ENCODE measurements at places on chromosomes 3 and 15.

DNA sequence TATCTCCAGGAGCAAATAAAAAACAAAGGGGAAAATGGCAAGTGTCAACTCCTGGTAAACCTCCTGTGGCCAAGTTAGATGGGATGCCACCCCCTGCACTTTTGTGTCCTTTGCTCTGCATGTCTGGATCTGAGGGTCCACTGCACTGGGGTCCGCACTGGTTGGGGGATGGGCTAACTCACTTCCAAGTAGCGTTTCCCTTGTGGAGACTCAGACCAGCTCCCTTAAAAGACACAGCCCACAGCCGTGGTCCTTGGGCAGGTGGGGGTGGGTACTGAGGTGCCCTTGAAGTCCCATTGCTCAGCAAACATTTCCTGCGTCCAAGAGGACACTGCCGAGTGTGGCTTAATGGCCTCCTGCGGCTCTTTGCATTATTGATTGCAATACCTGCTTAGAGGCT, 188.2 kb downstream of the MEGF11 start:
- DNase-seq, result no peak

- no peak for DNase-seq
Observed at GRCh38 chr3:194673761-194674160, 1.8 kb upstream of the LSG1 start.

DNA sequence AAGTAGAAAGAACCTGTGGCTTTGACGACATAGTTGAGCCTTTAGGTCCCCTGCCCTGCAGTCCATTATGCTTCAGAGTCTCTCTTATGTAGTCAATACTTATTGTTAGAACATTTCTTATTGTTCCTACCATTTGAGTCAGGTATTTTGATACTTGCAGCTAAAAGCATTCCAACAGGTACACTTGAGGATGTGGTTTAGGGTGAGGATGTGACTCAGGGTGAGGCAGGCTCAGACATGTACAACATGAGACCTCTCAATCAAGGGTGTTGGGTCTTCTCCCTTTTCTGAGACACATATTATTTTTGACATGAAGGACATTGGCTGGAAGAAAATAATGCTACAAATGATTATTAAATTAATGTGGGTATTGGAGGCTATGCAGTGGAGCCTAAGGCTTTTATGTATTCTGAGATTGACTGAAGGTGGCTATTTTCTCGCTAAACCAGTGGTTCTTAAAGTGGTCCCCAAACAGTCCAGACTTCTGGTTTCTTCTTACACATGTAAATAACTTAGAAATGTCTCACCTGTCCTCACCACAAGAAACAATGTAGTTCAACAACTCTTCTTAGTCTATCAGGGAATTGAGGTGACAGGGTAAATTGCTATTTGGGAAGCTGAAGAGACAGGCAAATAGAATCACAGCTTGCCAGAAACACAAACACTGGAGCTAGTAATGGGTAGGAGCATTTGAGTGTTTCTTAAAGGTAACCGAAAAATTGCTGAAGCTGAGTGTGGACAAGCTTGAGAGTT, 135.5 kb upstream of the ZPLD1 start:
- DNase-seq, result no peak

GRCh38 chr3:169923831-169924230, 12.5 kb downstream of the SAMD7 start:
- no peak for DNase-seq

GRCh38 chr3:187473778-187474406, 105.7 kb downstream of the RTP4 start:
- DNase-seq, result no peak

DNA sequence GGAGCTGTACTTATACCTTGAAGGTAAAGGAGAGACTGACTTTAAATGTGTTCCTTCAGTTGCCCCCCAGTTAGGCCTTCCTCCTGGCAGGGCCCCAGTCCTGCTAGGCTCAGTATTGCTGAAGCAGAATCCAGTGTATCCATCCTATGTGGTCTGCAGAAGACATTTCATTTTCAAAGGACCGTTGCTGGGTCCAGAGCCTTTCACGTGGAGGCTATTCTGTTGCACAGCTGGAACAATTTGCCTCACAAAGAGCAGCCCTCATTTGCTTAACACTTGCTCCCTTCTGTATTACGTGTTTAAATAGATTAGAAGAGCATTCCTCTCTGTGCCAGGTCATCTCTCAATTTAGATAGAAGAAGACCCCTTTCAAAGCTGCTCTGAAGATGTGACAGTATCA, 78.9 kb upstream of the CFAP20DC start:
- no peak for DNase-seq

- no peak for DNase-seq
Observed at GRCh38 chr15:83199288-83199687, 8.3 kb downstream of the HDGFL3 start.

GRCh38 chr3:150098621-150099020, 127.9 kb upstream of the PFN2 start:
- DNase-seq, result no peak

- DNase-seq, result no peak
Observed at GRCh38 chr3:126965526-126966080, 17.3 kb upstream of the PLXNA1 start.

DNA sequence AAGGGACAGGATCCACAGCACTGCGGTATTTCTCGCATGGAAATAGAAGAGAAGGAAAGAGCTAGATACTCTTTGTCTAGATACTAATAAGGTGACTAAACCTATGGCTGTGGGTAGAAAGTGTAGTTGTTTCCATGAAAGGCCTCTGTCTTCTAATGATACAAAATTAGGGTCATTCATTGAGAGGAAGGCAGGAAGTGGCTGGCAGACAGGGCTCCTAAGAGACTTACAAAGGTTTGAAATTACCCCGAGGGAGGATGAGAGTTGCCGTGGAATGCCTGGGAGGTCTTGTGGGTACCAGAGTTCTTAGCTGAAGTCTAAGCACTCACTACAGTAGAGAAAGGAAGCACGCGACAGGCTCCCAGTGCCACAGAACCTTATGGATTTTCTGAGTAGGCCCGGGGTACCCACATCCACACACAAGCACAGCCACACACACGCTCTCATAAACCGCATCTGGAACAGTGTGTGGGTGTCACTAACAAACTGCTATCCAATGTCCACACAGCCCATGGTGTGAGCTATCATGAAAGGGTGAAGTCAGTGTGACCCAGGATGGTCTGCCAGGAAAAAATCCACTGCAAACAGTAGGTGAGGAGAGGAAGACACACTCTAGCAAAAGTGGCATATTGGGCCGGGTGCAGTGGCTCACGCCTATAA, 221.4 kb downstream of the FAM43A start:
- DNase-seq, result no peak

DNA sequence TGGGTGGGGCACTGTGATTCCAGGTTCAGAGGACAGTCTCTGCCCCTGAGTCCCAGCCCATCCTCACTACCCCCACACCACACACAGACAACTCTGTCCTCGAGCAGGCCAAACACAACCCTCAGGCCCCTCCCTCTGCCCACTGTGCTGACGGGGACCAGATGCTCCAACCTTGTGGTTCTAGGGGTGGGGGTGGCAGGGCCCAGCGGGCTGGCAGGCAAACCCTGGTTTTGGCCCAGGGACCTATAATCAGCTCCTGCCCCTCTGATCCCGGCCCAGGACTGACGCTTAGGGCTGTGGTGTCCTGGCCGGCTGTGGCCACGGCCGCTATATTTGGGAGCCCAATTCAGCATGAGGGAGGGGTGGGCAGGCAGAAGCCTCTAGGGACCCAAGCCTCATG, 5.0 kb upstream of the MYL3 start:
- DNase-seq, result no peak

DNA sequence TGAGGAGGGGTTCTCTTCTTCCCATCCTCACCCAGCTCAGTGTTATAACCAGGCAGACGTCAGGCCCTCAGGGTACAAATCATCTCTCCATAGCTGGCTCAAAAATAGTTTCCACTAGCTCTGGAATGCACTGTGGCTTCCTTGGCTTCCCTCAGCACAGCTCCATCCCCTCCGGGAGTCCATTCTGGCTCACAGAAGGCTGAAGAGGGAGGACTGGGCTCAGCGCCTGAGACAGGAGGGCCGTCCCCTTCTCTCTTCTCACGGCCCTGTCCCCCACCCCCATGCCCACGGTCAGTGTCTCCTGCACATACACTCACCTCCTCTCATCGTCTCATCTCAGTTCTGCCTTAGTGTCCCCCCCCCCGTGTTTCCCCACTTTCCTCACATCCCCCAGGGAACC, 50.1 kb downstream of the UMPS start:
- DNase-seq, result no peak

DNA sequence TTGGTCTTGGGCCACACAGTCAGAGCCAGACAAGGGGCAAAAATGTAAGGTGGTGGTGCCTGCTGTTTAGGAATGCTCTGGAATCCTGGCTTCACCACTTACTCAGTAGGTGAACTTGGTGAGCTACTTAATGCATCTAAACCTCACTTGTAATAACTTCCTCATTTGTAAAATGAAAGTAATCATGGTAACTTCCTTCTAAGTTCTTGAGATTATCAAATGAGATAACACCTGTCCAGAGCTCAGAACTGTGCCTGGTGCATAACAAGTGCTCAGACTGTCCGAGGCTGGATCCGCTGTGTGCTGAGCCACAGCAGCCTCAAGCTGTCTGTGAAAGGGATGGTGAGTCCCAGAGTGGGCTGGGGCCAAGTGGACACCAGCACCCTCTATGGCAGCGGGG, 62.8 kb upstream of the KY start:
- no peak for DNase-seq

- DNase-seq, result no peak
Observed at GRCh38 chr15:48423342-48423741, 92.1 kb downstream of the DUT start.

GRCh38 chr3:72129501-72130094, 344.6 kb upstream of the PROK2 start:
- no peak for DNase-seq

- DNase-seq, result peak; percentile 5
Observed at GRCh38 chr15:85693277-85693676, 101.4 kb downstream of the KLHL25 start.

GRCh38 chr15:83565553-83566159, 88.3 kb upstream of the ADAMTSL3 start:
- no peak for DNase-seq

GRCh38 chr3:4387210-4388204, 79.6 kb downstream of the SUMF1 start:
- DNase-seq, result no peak

GRCh38 chr15:87038404-87038803, 958.7 kb downstream of the AGBL1 start:
- no peak for DNase-seq

DNA sequence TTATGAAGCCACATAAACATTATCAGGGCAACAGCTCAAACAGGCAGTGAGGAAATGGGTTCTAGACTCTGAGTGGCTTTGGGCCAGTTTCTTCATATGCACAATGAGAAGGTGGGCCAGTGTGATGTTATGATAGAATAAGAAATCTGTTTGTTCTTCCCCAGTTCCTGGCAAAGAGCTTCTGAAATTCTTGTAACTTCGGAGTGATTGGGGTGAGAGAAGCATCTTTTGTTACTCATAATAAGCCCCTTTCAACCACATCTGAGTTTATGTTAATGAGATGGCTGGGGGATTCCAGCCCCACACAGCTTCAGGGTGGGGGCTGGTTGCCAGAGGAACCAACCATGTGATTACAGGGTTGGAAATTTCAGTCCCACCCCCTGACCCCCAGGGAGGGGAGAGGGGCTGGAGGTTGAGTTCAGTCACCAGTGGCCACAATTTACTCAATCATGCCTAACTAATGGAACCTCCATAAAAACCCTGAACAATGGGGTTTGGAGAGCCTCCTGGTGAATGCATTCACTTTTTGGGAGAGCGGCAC, 57.0 kb upstream of the FRMD4B start:
- DNase-seq, result no peak

- no peak for DNase-seq
Observed at GRCh38 chr3:77562089-77562488, 522.2 kb downstream of the ROBO2 start.

GRCh38 chr15:68789091-68789490, 31.6 kb downstream of the ANP32A start:
- no peak for DNase-seq

DNA sequence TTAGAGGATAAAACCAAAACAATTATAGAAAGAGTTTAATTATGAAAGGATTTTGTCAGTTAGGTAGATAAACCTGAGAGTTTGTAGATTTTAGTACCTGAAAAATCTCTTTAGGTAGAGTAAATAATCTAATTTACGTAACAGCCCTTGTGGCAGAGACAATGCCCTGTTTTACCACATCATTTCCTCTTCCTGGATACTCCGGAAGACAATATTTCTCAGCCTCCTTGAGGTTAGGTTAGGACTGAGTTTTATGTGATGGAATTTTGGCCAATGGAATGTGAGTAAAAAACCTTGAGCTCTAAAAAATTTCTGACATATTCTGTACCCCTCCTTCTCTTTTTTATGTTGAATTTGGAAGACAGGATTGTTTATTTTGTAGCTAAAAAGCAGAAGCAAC, 50.7 kb upstream of the TPRG1 start:
- peak; percentile 1 for DNase-seq

- DNase-seq, result no peak
Observed at GRCh38 chr3:144773350-144773749, 801.7 kb downstream of the DIPK2A start.

DNA sequence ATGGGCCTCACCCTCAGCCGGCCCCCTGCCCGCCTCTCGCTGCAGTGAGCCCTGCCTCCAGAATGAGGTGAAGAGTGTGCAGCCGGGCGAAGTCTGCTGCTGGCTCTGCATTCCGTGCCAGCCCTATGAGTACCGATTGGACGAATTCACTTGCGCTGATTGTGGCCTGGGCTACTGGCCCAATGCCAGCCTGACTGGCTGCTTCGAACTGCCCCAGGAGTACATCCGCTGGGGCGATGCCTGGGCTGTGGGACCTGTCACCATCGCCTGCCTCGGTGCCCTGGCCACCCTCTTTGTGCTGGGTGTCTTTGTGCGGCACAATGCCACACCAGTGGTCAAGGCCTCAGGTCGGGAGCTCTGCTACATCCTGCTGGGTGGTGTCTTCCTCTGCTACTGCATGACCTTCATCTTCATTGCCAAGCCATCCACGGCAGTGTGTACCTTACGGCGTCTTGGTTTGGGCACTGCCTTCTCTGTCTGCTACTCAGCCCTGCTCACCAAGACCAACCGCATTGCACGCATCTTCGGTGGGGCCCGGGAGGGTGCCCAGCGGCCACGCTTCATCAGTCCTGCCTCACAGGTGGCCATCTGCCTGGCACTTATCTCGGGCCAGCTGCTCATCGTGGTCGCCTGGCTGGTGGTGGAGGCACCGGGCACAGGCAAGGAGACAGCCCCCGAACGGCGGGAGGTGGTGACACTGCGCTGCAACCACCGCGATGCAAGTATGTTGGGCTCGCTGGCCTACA, 8.5 kb downstream of the GRM2 start:
- no peak for DNase-seq

DNA sequence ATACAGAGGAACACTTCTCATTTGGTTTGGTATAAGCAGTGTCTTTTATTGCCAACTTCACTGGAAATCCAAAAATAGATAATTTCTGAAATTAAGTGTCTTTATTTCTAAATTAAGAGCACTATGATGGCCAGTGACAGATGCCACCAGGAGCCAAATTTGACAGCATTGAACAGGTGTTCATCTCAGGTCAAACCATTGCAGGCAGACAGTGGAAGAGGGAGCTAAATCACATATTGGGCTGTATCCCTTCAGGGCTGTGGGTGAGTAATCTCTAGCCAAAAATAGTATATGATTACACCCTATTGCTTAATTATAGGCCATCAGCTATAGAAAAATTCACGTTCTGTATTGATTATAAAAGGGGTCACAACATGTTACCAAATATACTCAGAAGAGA, 457.7 kb downstream of the NAALADL2 start:
- no peak for DNase-seq

- no peak for DNase-seq
Observed at GRCh38 chr15:79680720-79681119, 216.1 kb downstream of the MTHFS start.

GRCh38 chr3:187742351-187743171, 2.7 kb downstream of the BCL6 start:
- no peak for DNase-seq

- no peak for DNase-seq
Observed at GRCh38 chr3:118755253-118755801, 279.3 kb downstream of the IGSF11 start.

All from GF-D8 (cell line).